ENCODE measurements at places on chromosomes 11 and 22. TPM values are rescaled to one million over a fixed set of nuclear protein-coding genes. Genes with fewer than 3 reads are reported as not detected.

SNX32 gene
- under 0.01 TPM for total RNA-seq

DNA sequence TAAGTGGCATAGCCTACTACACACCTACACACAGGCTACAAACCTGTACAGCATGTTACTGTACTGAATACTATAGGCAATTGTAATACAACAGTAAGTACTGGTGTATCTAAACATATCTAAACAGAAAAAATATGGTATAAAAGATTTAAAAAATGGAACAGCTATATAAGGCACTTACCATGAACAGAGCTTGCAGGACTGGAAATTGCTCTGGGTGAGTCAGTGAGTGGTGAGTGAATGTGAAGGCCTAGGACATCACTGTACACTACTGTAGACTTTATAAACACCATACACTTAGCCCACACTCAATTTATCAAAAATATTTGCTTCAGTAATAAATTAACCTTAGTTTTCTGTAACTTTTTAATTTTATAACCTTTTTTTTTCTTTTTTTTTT lies 24.7 kb downstream of the PAMR1 start:
- no peak for DNase-seq

RAPSN gene
- total RNA-seq = 0.26 TPM

- no peak for DNase-seq
Observed at GRCh38 chr11:3353066-3353465, 25.9 kb downstream of the ZNF195 start.

DNA sequence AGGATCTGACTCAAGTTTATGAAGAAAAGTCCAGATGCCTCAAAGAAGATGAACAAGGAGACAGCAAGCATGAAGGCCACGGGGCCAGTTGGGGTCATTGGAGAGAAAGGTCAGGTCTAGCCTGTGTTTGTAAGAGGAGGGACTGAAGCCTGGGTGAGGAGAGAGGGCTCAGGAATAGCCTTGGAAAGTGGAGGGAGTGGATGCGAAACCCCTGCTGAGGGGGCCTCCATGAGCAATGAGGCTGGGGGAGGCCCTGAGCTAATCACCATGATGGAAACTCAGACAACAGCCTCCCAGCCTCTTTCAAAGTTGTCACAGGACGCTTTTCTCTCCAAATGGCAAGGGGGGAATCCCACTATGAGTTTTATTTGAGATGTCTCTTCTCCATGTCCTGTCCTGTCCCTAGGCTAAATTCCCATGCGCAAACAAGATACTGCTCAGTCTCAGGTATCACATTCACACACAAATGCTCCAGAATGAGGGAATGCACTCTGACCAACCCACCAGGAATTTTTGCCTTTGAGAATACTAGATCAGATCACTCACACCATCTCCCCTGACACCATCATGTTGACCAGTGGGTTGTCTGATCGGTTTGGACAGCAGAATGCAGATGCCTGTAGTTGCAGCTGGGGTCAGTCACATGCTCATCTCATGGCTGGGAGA lies 51.3 kb upstream of the TOP3B start:
- no peak for DNase-seq

OR2D2 gene
- total RNA-seq = not detected

SAA2 gene
- not detected for total RNA-seq

- DNase-seq = no peak
Observed at GRCh38 chr22:46896568-46897245, 134.3 kb downstream of the TBC1D22A start.

- peak; percentile 63 for DNase-seq
Observed at GRCh38 chr22:19691721-19692341, 22.5 kb upstream of the SEPTIN5 start.

DNA sequence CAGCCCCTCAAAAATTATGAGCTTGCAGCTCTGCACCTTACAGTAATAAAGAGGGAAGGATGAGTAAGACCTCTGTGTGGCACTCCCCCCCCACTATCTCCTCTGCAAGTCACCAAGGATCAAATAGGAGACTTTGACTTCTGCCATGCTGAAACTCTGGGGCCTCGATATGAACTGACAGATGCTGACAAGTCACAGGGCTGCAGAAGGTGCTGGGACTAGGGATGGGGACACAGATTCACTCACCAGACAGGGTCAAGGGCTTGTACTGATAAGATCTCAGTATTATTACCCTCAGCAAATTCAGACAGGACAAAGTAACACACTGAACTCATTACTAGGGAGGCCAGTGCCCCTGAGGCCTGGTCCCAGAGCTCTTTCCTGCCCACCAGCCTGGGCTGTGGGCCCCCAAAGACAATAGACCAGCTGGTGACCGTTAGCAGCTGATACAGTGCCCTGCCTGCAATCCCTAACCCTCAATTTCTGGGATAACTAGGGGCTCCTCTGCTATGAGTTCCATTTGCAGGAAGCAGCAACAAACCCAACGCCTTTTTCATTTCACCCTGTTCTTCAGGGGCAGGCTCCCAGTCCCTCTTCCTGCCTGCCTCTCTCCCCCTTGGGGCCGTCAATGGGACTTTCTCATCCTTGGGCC lies 20.1 kb downstream of the TMPRSS13 start:
- DNase-seq = no peak

DNA sequence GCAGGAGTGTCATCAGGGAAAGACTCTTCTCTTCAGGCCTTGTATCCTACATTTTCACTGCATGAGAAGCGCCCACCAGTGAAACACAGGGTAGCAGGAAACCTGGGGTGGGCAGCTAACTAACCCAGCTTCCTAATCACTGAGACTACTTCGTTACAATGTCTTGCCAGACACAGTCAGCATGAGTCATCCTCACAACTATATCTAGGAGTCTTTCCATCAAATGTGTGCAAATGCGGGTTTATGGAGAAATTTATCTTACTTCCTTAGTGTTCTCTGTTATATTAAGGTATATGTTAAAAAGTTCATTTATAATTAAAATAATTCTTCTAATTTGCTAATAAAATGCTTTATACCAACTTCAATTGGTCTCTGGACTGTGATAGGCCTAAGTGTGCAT lies 79.9 kb upstream of the RAB1B start:
- peak; percentile 74 for DNase-seq

Measured in bronchial epithelial cell (primary cell).